ENCODE measurements at places on chromosomes 3 and 15.

- DNase-seq: no peak
Observed at GRCh38 chr15:53709821-53710220, 49.6 kb downstream of the WDR72 start.

DNA sequence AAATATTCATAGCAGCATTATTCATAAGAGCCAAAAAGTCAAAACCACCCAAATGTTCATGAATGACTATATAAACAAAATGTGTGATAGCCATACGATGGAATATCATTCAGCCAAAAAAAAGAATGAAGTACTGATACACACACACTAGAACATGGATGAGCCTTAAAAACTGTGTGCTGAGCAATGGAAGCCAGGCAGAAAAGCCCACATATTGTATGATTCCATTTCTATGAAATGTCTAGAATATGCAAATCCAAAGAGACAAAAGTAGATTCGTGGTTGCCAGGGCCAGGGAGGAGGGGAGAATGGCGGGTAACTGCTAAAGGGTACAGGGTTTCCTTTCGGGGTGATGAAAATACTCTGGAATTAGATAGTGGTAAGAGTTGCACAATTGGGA is 37.2 kb upstream of the LINGO1 start:
- DNase-seq: no peak

- no peak for DNase-seq
Observed at GRCh38 chr3:158381262-158381868, 189.6 kb upstream of the MLF1 start.

GRCh38 chr3:55546866-55547669 is 60.0 kb upstream of the WNT5A start:
- no peak for DNase-seq

DNA sequence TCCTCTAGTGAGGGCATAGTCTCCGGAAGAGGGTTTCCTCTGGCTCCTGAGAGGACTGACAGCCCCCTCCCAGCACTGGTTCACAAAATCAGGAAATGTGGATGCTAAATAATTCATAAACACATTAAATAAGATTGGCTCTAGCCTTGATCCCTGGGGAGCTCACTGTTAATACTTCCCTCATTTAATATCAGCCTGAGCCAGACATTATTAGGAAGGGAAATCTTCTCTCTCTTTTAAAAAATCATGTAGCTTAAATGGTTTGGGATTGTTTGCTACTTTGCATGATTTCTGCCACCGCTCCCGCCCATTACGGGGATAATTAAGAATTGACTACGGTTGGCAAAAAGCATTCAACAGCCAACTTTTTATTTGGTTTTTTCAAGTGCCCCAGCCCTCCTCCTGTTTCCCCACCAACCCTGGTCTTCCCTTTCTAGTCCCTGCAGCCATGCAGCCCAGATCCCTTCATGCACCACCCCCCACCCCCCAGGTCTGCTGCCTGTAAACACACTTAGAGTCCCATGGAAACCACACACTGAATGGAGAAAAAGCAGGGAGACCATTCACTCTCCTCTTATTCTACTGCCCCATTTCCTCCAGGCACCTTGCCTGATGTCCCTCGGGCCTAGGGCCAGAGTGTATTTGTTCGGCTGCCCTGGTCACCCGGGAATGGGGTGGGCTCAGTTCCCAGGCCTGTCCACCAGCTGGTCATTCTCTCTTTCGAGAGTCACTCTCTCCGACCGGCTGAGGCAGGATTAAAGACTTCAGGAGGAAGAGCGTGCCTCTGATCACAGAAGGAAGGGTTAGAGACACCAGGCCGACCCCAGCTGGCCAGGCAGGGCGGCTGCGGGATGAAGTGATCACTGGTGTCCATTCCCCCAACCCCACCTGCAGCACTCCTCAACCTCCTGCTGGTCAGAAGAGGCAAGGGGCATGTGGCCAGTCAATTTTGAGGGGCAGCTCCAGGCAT is 45.1 kb downstream of the SEMA5B start:
- DNase-seq: no peak

DNA sequence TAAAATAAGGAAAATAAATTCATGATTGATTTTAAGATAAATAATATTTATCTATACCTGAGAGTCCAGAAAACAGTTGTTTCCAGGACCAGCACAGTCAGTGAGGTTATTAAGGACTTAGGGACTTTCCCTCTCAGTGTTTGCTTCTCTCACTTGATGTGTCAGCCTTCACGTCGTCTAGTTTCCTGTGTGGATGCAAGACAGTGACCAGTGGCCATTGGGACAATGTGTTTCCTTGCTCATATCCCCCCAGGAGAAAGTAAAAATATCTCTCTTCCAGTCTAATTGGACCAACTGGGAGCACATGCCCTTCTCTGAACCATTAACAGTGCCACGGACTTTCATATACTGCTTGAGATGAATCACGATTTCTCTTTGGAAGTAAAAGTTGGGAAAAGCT is 157.8 kb upstream of the CTNNB1 start:
- no peak for DNase-seq

- DNase-seq: no peak
Observed at GRCh38 chr3:172516318-172517214, 6.7 kb downstream of the TNFSF10 start.

- no peak for DNase-seq
Observed at GRCh38 chr15:47620960-47621681, 96.2 kb upstream of the SEMA6D start.

DNA sequence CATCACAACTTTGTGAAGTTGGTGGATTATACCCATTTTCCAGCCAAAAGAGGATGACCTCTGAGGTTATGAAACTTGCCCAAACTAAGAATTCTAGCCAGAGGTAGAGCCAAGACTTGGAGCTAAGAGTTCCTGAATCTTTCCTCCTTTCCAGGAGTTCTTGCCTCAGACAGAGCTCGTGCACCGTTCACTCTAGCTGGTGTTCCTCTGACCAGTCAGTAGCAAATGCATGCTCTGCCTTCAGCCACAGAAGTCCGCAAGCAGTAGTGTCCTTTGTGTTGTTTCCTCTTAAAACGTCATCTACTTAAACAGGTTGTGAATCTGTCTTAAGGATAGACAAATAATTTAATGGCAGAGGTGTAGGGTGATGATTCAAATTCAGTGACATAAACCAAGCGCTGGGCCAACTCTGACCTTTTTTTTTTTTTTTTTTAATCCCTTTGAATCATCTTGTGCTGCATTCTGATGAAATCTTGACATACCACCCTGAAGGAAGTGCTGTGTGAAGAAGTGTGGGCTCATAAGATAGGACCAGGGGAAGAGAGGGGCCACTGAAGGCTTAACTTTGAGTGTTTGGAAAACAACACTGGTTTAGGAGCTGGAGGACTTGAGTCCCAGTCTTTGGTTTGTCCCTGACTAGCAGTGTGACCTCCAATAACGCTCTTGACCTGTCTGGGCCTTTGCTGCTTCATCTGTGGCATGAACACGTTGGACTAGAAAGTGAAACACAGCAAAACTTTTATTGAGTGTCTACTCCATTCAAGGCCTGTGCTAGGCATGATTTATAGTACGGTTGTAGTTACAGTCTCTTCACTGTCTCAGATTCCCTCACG is 53.4 kb downstream of the ITPR1 start:
- no peak for DNase-seq

GRCh38 chr15:74725845-74726773 is 781 bp upstream of the CYP1A1 start:
- DNase-seq: peak; percentile 39

GRCh38 chr3:13746385-13746784 is 133.5 kb downstream of the WNT7A start:
- no peak for DNase-seq

- no peak for DNase-seq
Observed at GRCh38 chr15:37133602-37134001, 33.3 kb upstream of the MEIS2 start.

- DNase-seq: no peak
Observed at GRCh38 chr3:115248274-115248673, 101.2 kb upstream of the ZBTB20 start.

GRCh38 chr15:59028387-59028955 is 41.0 kb downstream of the RNF111 start:
- no peak for DNase-seq

DNA sequence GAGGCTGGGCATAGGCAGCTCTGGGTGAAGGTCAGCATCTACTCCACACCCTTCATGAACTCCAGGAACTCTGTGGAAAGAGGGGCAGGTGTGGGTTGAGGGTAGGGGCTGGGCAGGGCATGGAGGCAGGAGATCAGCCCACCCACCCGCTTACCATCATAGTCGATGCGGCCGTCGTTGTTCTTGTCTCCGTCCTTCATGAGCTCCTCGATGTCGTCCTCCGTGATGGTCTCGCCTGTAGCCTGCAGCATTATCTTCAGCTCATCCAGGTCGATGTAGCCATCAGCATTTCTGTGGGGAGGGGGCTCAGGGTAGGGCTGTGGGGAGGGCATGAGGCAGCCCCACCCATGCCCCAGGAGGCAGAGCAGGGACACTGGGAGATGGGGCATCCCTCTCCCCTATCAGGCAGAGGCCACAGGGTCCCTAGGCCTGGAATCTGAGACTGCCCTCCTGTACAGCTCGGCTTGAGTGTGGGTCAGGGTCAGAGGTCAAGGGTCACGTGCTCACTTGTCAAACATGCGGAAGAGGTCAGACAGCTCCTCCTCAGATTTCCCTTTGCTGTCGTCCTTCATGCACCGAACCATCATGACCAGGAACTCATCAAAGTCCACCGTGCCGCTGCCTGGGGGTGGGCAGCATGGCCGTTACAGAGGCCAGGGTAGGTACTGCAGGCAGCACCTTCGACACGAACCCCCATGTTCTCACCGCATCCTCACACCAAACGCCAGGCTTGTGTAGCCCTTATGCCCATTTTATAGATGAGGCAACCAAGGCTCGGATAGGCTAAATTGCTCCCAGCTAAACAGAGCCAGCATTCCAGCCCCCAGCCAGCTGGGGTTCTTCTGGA is 2.4 kb downstream of the TNNC1 start:
- no peak for DNase-seq

DNA sequence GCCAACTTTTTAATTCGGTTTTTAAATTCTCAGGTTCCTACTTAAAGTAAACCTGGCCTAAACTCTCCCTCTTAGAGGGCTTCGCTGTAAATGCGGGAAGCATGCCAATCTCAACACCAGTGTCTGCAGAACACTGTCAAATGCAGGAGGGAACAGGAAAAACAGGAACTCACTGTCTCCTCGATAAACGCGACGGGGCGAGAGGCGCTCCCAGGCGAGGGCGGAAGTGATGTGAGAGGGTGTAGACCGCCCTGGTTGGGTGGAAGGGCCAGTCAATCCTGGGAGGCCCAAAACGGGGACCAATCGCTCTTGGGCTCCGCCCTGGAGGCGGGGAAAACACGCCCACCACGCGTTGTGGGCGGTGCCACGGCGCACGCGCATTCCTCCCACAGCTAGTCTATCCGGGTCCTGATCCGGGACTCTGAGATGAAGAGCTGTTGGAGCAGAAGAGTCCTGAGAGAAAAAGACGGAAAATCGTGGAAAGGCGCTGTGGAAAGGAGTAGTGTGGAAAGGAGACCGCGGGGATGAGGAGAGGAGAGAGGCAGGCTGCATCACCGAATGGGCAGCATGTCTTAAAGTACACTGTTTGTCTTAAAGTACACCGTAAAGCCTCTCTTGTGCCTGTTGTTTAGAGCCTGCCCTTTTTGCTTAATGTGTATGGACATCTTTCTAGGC is 27.1 kb downstream of the SLC28A2 start:
- peak; percentile 94 for DNase-seq

All from HTR-8/SVneo (cell line).